ENCODE measurements at places on chromosomes 13 and 19.

GRCh38 chr13:81738364-81738763, 1397.4 kb upstream of the SPRY2 start:
- DNase-seq = no peak

- no peak for DNase-seq
Observed at GRCh38 chr13:52786766-52787165, 47.1 kb upstream of the CNMD start.

DNA sequence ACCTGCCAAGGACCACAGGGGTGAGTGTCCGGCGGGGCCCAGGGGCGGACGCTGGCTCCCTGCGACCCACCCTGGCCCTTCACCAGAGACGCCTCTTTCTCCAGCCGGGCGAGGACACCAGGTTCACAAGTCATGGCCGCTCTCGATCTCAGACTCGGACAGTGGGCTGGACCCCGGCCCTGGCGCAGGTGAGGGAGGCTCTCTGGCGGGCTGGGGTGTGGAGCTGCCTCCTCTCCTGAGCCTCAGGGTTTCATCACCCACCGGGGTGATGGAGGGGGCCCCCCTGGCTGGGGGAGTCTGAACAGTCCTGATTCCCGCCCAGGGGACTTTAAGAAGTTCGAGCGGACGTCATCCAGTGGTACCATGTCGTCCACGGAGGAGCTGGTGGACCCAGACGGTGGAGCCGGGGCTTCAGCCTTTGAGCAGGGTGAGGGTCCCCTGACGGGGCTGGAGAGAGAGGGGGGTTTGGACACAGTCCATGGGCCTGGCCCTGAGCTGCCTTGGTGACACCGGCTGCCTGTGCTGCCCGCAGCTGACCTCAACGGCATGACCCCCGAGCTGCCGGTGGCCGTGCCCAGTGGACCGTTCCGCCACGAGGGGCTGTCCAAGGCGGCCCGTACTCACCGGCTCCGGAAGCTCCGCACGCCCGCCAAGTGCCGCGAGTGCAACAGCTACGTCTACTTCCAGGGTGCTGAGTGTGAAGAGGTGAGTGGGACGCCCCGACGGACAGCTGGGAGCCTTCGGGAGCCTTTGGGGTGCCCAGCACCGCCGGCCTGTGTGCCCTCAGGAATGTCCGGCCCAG, 13.6 kb downstream of the ARHGAP45 start:
- no peak for DNase-seq

DNA sequence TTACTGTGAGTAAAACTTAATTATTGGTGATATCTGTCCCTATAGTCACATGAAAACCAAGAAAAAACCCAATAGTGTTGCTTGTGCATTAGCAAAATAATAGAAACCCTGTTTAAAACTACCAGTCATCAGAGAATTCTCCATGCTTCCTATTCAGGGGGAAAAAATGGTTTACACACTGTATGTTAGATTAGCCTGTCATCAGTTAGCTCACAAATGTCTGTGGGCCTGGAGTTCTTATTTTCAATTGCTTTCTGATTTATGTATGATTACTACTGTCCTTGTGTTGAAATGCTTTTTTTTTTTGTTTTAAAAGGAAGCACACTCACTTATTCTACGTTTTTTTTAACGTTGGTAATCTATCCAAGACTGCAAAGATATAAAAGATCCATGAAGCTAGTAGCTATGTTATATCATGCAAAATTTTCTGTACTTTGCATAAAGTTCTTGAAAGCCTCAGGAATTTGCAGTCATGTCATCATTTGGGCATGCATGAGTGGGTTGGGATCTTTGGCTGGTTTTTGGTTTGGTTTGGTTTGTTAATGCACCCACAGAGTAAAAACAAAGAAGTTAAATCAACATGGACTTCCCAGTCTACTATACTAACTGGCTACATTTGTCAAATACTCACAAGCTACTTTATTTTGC, 25.9 kb downstream of the RXFP2 start:
- DNase-seq = no peak

GRCh38 chr13:21518617-21519144, 59.6 kb upstream of the ZDHHC20 start:
- DNase-seq = no peak

DNA sequence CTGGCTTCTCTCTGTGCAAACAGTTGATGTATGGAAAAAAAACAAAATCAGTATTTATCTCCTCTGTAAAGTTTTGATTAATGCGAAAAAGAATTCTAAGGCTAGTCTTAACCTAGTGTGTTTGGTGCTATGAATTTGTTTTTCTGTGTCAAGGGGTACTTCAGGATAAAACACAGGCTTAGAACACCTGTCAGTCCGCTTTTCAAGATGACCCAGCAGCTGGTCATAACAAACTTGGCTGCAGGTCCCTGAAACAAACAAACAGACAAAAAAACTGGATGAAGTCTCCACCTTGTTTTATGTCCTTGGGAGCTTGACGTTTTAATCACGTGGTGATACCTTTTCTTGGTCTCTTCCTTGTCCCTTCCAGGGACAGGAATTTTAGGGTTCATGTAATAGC, 689.3 kb downstream of the UQCRFS1 start:
- no peak for DNase-seq

DNA sequence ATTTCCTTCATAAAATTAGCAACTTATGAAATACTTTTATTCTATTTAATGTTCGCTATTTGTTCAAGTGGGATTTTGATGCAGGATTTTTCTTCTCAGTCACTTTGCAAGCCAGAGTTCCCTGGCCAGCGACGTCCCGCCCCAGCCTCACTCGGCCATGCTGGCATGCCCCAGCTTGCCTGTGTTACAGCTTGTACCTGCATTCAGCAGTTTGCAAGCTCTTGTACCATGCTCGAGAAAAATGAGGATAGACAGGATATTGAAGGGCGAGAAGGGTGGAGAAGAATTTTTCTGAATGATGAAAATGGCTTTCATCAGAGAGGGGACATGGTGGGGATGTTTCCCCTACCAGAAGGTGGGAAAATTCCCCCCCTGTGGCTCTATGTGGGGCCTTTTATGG, 2180.2 kb upstream of the PCDH20 start:
- no peak for DNase-seq

DNA sequence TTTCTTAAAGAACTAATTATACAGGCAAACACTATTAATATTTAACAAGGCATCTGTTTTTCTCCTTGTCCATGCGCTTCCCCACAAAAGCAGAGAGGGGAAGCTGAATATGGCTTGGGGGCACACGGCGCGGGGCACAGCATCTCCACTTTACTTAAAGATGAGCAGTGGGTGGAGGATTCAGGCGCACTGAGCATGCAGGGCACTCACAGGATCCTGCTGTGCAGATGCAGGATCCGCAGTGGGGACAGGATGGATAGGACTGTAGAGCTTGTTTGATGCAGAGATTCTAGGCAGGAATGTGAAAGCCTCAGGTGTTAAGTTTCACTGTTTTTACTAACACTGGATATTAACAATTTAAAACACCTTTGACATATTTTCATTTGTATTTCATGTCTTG, 43.3 kb downstream of the ATP11A start:
- no peak for DNase-seq

DNA sequence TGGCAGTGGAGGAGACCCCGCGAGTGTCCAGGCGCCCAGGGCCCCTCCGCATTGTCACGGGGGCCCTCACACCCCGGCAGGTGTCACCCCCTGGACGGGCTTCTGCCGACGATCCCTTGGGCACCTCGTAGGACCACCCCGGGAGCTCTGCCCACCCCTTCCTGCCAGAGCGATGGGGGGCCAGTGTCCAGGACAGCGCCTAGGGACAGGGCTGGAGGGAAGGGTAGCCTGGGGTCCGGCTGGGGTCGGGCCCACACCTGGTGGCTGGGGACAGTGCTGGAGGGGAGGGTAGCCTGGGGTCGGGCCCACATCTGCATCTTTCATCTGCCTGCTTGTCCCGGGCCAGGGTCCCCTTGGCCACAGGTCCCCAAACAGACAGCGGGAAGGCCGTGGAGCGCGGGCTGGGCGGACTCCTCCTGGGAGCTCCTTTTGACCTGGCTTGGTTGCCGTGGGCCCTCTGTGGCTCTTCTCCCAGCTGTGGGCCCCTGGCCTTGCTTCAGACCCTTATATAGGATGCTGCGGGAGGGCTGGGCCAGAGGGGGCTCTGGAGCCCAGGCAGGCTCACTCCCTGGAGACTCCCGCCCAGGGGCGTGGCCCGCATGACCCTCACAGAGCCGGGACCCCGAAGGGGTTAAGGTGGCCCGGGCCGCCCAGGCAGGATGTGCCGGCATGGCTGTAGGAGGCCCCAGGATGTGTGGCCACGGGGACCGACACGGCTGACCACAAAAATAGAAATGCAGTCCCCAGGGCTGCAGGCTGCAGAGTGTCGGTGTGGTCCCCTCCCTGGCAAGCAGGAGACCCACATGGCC, 74.1 kb upstream of the MCF2L start:
- no peak for DNase-seq

DNA sequence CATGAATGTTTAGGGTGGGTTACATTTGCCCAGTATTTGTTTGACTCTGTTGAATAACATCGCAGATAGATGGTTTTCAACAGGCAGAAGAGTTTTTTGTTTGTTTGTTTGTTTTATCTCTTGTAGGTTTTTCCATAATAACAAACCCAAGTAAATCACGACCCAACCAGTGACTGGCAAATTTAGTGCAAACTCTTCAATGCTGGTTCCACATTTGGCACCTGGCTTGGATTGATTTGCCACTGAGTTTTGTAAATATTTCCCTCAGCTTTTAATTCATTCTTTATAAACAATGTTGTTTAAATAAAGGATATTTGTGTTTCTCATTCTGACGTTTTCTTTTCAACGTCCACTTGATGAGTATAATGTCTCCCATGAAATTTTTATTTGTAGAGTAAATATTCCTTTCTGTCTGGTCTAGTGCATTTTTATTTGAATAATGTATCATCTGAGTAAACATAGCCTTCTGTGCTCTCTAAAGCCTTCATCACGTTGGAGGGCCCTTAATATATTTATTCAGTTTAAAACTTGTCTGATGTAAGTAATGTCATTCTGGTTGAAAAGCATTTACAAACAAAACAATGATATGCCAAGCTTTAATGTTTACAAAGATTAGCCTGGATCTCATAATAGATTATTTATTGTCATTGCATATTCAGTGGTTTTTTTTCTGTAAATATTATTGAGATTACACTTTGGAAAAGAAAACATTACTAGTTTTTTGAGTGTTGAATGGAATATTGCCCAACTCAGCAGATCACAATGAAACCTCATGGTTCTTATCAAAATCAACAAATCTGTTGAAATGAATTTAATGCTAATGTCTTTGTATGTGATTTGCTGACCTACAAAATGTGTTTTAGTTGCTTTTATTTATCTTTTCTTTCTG, 90.4 kb upstream of the PEG3 start:
- no peak for DNase-seq

GRCh38 chr13:36298535-36299068, 988 bp upstream of the CCDC169 start:
- DNase-seq = peak; percentile 17

GRCh38 chr19:8111376-8111775, 38.0 kb downstream of the FBN3 start:
- DNase-seq = no peak

DNA sequence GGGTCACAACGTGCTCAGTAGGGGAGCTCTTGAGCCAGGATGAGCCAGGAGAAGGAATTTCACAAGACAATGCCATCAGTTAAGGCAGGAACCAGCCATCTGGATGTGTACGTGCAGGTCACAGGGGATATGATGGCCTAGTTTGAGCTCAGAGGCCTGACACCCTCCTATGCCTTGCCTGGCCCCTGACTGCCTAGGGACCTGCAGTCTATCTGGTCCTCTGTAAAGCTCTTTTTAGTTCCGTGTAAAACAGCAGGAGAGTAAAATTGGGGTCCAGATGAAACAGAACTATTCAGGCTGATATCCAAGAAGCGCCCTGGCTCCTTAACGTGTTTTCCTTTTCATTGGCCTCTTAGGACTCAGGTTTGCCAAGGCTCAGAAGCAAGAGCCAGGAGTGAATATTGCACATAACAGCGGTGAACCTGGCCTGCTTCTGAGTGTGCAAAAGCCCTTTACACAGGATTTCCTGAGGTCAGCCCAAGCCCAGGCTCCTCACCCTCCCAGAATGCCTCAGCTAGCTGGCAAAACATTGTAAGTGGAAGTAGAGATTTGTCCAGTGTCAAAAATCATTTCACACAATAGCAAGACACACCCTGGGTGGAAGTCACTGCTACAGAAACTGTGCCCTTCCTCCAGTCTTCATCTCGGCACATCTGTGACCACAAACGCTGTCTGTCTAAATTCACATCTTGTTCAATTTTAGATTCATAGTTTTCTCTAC, 777.2 kb downstream of the UQCRFS1 start:
- no peak for DNase-seq

DNA sequence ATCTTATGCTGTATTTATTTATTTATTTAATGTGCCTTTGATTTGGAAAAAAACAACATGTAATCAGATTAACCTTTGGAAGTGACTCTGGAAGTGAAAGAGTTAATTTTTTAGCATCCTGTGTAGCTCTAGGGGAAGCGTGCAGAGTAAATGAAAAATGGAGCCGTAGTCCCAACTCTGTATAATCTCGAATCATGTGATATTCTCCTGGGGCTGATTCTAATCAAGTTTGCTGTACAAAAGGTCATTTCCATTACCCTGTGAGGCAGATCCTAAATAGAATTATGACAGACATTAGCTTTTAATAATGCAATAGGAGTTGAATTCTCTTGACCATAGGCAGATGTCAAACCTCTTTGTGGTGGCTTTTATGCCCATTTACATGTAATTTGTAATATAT, 238.6 kb upstream of the CSNK1A1L start:
- no peak for DNase-seq

DNA sequence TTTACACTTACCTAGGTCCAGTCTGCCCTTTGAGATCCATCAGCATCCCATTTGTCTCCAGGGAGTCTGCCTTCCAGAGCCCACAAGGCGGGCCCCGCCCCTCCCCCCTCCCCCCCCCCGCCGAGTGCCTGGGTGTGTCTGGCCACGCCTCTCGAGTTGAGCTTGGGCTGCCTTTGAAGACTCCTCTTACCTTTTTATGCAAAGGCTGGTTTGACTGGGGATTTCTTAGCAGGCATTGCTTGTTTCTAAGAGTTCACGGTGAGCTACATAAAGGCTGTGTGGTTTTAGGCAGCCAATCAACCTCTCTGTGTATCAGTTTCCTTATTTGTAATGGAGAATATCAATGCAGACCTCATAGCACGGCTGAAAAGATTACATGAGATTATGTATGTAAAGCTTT, 11.3 kb downstream of the GPR12 start:
- no peak for DNase-seq

DNA sequence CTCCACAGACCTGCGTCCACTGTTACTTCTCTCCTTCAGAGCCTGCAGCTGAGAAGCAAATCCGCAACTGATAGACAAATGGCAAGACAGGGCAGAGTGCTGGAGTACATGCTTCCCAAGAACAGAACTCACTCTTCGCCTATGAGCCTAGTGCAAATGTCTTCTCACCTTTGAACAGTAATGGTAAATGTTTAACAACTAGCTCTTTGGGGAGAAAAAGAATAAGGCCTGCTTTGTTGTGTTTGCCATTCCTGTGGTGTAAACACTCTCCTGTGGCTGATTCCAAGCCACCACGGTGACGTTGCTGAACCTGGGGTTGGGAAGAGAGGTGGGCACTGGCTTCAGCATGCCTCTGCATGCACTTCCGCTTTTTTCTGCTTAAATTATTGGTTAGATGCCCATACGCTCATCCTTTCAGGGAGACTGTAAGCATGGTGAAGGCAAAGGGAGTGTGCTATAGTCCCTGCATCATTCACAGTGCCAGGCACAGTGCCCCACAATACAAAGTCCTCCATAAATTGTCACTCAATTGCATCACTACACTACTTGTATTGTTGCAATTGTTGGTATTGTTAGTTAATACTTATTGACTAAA, 28.1 kb upstream of the GTF3A start:
- DNase-seq = no peak
